ENCODE measurements at places on chromosomes 2 and 18.

DNA sequence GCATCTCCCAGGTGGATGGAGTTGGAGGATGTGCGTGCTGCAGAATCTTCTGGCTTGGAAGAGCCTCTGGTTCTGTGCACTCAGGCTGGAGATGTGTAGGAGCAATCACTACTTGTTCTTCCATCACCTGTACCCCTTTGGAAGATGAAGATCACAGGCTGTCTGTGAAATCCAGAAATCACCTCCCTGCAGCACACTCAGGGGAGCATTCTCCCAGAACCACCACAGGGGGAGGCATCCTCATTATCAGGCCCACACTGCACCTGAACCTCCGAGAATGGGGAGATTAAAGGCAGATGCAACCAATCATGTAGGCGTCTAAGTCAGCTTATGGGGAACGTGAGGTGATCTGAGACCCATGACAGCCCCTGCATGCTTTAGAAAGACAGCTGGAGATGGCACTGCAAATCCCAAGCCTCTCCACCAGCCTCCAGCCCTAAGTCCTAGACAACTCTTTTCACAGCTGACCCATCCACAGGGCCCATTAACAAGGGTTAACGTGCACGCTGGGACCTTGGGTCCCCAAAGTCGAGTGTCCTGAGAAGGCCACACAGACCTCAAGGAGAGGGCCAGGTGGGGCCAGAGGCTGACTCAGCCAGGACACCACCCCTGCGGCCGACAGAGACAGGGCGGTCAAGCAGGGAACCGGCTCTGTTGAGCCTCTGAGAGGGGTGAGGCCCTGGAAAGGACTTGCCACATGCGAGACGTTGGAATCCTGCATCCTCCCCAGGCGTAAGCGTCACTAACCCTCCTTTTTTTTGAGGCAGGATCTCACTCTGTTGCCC is 314.9 kb downstream of the EIPR1 start:
- DNase-seq = no peak

DNA sequence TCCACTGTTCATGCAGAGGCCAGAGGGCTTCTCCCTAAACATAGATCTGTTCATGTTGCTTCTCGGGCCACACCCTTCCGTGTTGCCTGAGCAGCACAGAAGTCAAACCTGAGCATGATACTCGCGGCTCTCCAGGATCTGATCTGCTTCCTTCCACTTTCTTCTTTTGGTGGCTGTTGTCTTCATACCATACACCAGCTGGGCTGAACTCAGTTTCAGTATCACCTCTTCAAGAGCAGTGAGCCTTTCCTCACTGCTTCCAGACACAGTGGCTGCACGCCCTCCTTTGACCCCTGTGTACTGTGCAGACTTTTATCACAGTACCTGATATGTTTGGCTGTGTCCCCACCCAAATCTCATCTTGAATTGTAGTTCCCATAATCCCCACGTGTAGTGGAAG is 348.9 kb downstream of the NBAS start:
- DNase-seq = no peak

DNA sequence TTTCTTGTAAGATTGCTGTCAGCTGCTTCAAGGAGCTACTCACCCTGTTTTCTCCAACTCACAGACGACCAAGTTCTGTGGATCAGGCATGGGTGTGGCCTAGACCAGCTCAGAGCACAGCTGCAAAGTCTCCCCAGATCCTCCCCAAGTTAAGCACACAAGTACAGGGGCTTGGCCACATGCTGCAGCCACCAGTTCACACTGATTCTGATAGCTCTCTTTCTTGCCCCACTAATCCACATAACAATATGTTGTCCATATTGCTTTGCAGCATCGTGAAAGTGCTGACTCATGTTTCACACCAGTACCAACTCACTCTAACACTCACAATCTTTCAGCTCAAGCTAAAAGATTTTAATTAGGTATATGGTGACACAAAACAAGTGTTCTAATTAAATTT is 437.0 kb downstream of the PARD3B start:
- no peak for DNase-seq

GRCh38 chr2:126448611-126449010 is 207.3 kb upstream of the GYPC start:
- DNase-seq = no peak

GRCh38 chr2:102027036-102027980 is 35.5 kb downstream of the IL1R2 start:
- no peak for DNase-seq

Measured in kidney capillary endothelial cell (primary cell).